CMK (cell line): ENCODE measurements at places on chromosomes 1 and 21.

DNA sequence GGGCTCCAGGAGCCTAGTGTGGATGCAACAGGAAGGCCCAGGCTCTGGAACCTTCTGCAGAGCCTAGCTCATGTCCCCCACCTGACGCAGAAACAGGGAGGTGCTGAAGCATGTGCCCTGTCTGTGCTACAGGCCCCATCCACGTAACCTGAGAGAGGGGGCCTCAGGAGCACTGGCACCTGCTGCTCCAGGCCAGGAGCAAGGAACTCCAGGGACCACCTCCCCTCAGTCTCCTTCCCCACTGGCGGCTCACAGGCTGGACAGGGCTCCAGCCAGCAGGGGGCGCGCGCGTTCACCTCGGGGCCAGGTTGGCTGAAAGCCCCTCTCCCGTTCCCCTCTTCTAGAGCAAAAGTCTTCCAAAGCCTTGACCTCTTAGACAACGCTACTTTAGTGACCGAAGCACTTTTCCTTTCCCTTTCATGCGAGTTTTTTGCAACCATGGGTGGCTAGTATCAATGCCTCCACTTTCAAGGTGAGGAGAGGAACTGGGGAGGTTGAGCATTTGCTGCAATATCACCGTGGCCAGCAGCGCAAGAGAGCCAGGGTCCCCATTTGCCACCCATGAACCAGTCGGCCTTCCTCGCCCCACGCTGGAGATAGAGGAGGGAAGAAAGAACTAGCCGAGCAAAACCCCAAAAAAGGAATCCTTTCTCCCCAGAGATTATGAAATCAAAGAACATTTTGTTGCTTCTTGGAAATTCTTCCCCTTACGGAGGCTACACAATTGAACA lies 52.4 kb upstream of the GPR157 start:
- DNase-seq: peak; percentile 25

DNA sequence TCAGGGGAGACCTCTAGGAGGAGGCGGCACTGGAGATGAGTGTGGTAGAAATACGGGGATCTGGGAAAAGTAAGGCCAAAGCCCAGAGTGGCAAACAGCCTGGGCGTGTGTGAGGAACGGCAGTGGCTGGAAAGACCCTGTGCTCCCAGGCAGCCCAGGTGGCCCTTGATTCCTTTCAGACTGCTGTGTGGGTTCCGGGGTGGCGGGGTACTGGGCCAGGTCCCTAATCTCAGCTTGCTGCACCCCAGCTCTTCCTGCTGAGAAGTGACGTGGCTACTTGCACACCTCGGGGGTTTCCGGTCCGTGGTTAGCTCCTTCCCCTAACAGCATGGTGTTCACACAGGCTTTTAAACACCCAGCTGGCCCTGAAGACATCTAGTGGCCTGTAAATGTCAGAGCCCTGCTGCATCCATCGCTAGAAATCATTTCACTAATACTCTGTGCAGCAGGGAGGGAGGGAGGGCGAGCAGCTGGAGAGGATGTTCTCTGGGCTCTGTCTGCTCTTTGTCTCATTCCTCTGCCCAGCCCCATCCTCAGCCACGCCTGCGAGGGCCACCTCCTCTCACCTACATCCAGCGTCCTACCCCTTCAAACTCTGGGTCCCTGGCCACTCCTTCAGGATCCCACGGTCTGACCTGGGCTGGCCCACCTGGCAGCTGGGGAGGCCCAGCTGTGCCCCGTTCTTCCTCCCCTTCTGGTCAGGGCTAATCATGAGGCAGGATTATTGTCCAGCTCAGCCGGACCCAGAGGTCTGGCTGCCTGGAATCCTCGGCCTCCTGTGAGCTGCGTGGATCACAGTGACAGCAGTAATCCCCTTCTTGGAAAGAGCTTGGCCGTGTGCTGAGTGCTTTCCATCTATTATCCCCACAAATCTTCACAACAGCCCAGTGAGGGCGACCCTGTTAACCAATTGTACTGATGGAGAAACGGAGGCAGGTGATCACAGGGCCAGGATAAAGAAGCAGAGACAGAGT lies 7.2 kb downstream of the ZDHHC18 start:
- peak; percentile 48 for DNase-seq

DNA sequence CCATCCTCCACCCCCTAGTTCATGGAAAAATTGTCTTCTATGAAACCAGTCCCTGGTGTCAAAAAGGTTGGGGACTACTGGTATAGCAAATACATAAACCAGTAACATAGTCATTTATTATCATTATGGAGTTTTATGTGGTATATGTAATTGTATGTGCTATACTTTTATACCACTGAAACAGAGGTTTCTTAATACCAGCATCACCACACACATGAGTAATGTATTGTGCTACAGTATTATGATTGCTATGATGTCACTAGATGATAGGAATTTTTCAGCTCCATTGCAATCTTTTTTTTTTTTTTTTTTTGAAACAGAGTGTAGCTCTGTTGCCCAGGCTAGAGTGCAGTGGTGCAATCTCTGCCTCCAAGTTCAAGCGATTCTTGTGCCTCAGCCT lies 5.7 kb upstream of the PAXBP1 start:
- DNase-seq: no peak

- no peak for DNase-seq
These were observed 39.5 kb downstream of the COQ8A start for GRCh38 chr1:226979517-226980121.

DNA sequence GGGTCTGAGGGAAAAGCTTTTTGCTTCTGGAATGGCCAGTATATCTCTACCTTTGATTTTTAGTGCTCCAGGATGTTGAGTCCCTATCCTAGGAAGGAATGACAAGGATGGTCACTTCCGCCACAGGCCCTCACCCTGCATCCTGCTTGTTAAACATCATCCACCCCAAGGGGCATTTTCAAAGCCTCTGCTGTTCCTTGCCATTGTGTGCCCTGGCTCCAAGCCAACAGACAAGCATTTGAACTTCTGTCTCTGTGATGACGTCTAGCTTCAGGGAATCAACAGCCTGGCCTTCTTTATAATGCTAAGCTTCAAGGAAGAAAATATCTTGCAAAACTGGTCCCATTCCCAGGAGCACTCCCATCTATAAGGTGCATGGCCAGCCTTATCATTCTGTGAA lies 12.3 kb upstream of the JAM2 start:
- no peak for DNase-seq

GRCh38 chr1:222938986-222939385 lies 124.1 kb downstream of the DISP1 start:
- no peak for DNase-seq

DNA sequence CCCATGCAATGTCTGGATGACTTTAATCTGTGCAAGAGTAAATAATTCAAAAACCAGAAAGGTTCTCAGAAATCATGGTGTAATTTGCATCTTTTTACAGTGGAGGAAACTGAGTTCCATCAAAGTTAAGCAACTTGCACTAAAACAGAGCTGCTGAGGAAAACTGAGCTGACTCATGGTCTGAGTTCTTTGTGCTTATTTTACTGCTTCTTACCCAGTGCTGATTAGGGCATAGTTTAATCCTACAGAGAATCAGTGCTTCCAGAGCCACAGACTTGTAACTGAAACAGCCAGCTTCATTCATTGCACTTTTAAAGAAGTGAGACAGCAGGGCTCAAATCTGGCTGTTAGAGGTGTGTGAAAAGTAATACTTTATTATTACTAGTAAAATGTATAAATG lies 10.9 kb upstream of the RWDD3 start:
- no peak for DNase-seq
